ENCODE measurements at places on chromosomes 5 and 9.

DNA sequence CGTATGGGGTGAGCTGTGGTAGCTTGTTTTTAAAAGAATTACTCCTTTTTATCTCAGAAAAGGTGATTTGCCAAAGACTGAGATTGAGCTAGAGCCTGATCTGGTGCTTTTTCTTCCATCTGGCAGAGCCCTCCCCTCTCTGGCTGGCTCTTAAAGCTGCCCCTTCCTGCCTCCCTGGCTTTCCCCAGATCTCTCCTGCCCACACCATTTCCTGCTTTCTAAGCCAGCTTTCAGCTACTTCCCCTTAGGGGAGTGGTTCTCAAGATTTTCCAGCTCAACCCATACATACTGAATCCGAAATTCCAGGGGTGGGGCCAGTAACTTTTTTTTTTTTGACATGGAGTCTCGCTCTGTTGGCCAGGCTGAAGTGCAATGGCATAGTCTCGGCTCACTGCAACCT is 4.8 kb upstream of the ACOT12 start:
- no peak for DNase-seq

DNA sequence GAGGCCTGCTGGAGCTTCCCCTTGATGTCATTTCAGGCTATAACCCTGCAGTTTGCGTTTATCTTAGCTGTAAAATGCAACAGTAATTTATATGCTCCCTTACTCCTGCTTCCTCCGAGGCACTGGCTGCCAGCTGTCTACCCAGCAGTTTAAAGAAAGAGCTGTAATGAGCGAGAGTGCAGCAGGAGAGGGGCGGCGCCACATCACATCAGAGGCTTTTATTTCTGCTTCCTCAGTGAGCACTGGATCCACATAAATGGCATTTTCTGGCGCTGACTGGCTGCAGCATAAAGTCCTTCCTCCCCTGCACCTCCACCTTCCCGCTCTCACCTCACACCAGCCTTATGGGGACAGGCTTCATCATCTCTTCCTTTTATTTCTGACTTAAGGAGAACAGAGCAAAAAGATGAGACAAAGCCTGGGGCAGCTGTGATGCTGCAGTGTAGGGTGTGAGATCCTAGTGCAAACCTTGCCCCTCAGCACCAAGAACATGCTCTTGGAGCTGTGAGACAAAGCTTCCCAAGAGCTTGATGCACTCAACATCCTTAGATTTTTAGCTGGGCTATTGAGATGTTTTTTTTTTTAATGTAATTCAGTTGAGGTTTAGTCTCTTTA is 829.6 kb upstream of the ZNF608 start:
- DNase-seq = no peak

GRCh38 chr5:112491257-112491656 is 72.2 kb upstream of the EPB41L4A start:
- no peak for DNase-seq

- no peak for DNase-seq
These were observed 11.7 kb upstream of the EGR1 start for GRCh38 chr5:138453590-138453989.

DNA sequence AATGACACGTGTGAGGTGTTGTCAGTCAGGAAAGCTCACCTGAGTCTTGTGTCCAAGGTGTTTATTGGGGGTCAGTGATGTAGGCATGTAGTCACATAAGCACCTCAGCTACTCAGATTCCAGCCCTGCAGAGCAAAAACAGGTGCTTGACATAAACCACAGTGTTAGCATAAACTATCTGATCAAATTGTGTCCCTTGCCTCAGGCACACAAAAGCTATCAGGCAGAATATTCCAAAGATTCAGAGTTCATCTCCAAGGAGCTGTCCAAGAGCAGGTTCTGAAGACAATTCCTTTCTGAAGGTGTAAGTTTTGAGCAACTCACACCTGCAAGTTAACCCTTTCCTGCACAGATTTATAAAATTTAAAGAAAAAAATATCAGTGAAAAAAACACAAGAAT is 102.2 kb upstream of the ITGA1 start:
- no peak for DNase-seq

DNA sequence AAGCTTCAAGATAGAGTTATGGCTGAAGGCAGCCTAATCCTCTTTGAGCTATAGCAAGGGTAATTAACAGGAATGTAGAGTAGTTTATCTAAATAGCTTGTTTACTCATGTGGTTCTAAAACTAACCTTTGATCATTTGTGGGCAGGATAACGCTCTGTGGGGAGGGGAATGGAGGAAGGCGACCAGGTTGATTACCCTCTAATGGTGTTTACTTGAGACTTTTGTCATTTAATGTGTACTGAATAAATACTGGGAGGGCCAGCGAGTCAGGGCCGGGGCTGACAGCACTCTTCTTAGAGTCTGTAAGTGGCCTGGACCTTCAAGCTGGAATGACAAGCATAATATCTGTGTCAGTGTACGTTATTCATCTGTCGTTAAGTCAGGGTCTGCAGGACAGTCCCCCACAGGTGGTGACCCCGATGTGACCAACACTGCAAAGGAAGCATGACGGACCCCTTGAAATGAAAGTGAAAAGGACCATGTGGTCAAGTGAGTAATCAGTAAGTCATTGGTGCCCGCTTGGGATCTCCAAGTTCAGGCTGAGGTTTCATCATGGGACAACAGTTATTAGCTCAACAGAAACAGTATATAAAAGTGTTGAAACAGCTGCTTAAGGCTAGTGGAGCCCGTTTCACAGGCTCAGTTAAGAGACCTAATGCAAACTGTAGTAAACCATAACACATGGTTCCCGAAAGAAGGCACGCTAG is 162.6 kb downstream of the CPLANE1 start:
- DNase-seq = no peak

DNA sequence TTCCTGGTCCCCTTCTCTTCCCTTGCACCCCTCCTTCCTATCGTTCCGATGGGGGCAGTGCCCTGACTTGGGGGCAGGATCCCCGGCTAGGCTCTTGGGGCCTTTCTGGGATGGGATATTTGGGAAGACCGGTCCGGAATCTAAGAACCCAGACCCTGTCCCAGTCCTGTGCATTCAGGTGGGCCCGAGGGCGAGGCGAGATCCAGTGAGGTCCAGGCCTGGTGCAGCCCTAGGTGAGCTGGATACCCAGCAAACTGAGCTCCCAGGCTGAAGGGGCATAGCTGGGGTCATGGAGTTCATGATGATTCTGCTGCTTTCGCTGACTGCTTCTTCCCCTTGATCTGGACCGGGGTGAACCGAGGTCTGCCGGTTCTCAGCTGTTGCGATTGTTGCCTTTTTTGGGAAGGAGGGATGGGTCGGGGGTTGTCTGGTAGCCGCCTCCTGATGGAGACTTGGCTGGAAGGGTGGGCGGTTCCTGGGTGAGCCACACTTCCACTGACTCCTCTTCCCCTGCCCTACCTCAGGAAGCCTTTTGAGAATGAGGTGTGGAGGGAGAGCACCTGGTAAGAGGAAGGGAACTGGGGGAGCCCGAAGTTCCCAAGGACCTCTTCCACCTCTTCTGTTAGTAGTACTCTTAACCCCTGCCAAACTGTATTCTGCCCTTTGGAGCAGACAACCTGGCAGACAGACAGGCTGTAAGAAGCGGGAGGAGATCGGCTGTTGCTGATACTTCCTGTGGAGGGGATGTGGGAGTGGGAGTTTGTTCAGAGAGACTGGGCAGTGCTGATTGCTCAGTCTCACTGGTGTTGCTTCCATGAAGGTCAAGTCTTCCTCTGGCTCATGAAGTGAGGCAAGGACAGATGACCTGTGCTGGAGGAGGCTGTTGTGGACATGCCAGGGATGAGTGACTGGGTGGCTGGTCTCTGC is 1.0 kb downstream of the LRRC8A start:
- DNase-seq = no peak

DNA sequence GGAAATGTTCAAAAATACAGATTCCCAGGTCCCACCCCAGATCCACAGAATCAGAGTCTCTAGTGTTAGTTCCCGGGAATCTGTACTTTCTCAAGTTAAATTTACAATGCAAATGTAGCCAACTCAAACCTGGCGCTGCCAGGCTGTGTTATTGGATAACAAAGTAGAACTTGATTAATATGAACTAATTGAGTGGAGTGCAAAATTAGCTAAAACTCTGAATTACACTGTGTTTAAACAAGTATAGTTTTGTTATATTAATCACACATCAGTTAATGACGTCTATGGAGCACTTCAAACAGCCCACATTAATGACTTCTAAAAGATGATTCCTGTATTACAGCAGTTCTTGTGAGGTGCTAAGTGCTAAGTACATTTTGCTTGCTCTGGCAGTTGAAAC is 32.4 kb upstream of the CYFIP2 start:
- DNase-seq = no peak

GRCh38 chr5:65779643-65780042 is 57.6 kb downstream of the NLN start:
- no peak for DNase-seq

DNA sequence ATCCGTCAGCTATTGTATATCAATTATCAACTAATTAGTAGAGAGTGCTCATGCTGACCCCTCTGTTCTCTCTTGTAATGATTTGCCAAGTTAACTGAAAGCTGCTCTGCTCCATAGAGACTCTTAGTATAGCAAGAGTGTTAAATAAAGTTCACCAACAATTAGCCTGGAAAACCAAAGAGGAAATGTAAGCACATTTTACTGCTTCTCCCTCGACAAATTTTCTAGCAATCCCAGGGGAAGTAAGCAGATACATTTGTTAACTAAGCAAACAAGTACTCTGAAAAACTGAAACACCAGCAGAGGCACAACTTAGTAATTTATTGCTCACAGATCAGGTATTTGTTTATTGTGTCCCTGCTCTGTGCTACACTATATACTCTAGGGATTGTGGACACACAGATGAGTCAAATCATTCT is 162.2 kb downstream of the GLIS3 start:
- DNase-seq = no peak

DNA sequence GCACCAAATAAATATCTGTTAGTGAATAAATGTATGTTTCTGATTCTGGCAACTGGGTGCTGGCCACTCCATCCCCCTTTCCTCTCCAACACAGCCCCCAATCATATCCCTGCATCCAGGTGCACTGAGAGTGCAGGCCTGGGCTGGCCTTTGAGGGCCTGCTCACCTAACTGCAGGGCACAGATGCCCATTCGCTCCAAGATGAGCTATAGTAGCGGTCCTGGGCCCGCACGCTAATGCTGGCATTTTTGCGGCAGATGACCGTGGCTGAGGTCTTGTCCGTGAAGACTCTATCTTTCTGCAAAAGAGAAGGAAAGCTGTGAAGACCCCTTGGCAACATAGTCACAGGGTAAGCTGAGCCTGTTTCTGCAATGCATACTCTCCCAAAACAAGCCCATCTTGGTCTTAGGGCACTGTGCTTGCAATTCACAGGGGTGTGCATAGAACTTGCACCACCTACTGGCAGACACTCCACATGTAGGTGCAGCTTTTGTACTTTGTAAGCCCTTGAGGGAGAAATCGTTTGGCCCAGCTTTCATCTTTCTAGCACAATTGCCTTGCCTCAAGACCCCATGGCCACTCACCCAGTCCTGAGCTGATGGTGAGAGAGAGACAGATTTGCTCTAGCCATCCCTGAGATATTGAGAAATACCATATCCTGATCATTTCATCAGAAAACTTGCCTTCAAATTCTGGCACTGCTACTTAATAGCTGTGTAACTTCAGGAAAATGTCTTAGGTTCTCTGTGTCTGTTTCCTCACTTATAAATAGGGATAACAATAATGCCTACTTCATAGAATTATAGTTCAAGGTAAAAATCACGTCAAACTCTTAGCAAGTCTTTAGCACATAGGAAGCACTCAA is 13.5 kb downstream of the IL12B start:
- no peak for DNase-seq

GRCh38 chr9:19456996-19457692 is 48.3 kb downstream of the ACER2 start:
- no peak for DNase-seq

DNA sequence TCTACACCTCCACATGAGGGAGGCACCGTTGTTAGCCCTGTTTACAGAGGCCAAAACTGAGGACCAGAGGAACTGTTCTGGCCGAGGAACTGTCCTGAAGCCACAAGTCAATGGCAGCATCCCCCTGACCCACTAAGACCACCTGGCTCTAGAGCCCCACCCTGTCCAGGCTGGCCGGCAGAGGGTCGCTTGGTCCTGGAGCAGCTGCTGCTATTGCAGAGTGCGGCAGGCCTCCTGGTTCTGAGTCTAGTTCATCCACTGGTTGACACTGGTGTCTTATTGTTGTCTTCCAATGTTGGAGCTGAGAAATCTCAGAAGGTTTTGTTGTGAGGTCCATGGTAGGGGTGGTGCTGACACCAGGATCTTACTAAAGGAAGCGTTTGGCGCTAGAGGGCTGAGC is 26.6 kb upstream of the ANGPTL2 start:
- DNase-seq = no peak

DNA sequence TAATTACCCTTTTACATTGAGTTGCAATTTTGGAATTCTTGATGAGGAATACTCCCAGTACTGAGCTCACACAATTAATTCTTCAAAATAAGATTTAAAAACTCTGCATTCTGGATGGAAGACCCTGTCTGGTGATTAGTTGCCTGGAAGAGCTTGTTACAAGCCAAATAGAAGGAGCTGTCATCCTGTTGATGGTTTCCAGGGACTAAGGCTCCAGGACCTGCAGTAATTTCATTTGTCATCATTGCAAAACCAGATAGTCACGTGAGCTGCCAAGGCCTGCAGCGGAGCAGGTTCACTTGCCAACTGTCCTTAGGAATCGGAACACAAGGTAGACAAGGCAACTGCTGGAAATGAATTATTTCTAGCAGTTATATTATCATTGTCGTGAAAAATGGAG is 597.7 kb downstream of the CCDC171 start:
- DNase-seq = no peak

GRCh38 chr5:45862763-45863162 is 166.6 kb upstream of the HCN1 start:
- DNase-seq = no peak

DNA sequence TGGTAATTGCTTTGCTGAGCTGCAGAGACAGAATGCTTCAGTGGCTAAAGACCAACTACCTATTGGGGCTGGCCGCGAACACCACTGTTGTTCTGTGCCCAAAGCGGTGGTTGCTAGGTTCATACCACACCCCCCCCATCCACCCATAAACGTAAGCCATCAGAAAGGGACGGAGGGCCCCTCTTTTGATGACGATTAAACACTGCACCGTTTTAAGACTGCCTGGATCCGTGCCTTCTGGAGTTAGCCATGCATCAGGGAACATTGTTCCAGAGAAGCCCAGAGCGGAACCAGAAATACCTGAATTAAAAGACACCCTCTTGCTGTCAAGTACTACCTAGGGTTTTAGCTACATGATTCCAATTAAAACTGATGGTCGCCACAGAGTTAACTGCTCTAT is 369.1 kb upstream of the DAP start:
- no peak for DNase-seq

DNA sequence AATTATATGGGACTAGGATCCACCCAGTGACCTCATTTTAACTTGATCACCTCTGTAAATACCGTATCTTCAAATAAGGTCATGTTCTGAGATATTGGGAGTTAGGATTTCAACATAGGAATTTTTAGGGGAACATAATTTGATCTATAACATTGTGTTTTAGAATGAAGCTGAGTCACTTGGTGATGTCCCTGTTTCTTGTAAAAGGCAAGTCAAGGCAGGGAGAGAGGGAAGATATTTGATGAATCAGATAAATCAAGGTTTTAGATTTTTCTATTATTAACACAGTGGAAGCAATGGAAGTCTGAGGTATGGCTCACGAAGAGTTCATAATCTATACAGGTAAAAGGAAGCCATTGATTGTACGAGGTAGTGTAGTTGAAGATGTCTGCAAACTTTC is 11.8 kb upstream of the GPR151 start:
- no peak for DNase-seq
